Activated naive CD4-positive, alpha-beta T cell treated with anti-CD3 and anti-CD28 coated beads, Interleukin-2, amount 50 U/mL, for 16 hours (primary cell): ENCODE measurements at places on chromosomes 7 and 10.

DNA sequence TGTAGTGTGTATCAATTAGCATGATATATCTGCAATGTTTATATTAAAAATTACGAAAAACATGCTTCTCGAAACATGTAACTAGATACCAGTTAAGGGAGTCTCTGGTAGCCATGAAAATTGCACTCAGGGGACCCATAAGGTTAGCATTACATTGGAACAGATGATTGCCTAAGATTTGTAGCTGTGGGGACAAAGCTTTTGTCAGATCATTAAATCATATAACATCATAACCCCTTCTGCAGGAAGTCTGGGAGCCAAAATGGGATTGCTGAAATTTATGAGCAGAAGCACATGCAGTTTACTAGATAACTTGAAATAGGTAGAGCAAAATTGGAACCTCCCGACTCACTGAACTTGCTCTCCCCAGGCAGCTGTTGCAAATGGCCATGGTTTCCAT lies 235.0 kb upstream of the IGFBP3 start:
- DNase-seq, result no peak

GRCh38 chr10:97463363-97464132 lies 17.6 kb downstream of the ZDHHC16 start:
- peak; percentile 17 for DNase-seq

DNA sequence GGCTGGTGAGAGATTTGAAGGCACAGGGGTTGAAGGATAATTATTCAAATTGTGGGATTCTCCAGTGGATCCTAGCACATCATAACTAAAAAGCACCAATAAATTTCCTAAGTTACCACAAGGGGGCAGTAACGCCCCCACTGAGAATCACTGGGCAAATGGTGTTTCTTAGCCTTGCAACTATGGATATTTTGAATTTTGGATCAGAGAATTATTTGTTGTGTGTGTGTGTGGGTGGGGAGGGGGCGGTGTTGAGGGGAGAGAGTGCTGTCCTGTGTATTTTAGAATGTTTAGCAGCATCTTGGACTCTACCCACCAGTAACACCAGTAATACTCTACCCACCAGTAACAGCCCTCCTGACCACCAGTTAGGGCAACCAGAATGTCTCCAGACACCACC lies 63.3 kb upstream of the PRKG1 start:
- DNase-seq, result no peak

DNA sequence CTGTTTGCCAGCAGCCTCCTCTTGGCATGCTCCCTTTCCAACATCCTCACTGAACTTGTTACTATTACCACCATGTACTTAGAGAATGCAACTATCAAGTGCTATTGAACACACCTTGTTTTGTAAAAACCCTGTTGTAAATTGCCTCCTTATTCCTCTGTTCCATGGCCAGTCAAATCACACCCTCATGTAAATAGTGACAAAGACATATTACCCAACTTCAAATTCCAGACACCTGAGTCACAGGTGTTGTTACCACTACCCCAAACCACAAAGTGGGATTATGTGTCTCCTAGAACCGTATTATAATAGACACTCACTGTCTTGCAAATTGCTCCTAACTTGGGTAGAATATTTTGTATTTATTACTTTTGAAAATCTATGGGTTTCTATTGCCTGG lies 263.2 kb upstream of the C7orf33 start:
- no peak for DNase-seq

- no peak for DNase-seq
Observed at GRCh38 chr10:4270116-4270515, 485.1 kb upstream of the KLF6 start.

- DNase-seq, result no peak
Observed at GRCh38 chr7:112497481-112497880, 16.7 kb downstream of the LSMEM1 start.

GRCh38 chr7:105623378-105623777 lies 42.1 kb upstream of the EFCAB10 start:
- DNase-seq, result no peak

DNA sequence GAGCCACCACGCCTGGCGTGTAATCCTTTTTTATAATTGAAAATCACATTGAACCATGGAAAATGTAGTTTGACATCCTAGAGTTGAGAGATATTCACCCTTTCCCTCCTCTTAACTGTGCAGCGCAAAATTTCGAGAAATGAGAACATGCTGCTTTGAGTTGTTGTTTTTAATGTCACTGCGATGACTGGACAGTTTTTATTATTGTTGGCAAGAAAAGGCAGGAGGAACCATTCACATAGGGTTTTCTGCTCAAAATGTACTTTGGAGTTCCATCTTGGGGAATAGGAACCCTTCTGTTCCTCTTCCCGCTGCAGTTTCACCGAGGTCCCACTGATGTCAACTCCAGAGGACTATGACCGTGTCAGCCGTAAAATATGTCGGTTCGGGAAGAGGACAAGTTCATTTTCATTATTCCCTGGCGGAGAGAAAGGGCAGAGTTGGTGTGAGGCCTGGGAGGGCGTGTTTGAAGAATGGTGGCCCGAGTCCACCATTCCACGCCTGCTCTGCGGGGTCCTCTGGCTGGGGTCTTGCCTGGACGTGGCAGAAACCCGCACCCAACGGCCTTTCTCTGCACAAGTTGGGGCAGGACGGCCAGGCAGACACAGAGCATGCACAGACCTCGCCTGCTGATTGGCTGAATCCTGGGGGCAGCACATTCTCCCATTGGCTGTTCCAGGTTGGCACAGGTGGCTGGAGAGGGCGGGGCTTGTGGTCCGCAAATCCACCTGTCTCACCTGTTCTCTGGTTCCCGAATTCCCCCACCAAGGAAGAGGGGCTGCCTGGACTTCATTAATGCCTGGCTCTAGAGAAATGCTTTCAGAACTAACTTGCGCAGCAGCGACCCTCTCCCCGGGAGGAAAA lies 105.1 kb upstream of the TCF7L2 start:
- DNase-seq, result no peak
